IMR-90 (cell line): ENCODE measurements at places on chromosomes 3 and 15. TPM values are rescaled to one million over a fixed set of nuclear protein-coding genes. Genes with fewer than 3 reads are reported as not detected.

GRCh38 chr15:67906382-67906781 lies 66.5 kb upstream of the RNU6-1 start:
- DNase-seq, result peak; percentile 15

DNA sequence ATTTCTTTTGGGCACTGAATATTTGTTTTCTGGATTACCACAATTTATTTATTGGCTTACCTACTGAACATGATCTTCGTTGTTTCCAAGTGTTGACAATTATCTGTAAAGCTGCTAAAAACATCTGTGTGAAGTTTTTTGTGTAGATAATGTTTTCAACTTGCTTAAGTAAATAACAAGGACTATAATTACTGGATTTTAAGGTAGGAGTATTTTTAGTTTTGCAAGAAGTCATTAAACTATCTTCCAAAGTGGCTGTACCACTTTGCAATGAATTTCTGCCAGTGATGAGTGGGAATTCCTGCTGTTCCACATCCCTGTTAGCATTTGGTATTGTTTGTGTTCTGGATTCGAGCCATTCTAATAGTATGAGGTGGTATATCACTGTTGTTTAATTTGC lies 702.2 kb downstream of the MECOM start:
- DNase-seq, result no peak

DNA sequence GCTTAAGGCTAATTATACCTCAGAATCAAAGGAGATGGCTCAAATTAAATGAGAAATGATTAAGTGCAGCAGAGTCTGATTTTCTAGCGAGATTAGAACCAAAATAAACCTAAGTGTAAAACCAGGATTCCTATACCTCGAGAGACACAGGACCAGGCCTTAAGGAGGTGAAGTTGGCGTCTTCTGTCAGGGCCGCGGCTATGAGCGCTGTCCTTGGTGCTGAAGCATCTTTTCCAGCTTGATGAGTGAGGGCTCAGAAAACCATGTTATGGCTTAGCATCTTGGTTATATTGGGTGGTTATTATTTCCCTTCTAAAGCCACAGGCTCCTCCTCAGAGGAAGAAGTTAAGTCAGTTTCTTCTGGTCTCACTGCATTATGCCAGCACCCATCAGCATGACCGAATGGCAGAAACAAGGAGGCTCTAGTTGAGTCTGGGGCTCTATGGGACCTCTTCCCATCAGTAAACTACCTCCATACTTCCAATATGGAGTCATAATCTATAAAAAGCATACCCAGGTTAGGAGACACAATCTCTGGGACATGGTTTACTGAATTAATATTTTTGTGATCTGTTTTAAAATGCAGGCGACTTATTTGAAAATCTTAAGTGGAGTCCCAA lies 120.1 kb upstream of the NMNAT3 start:
- peak; percentile 6 for DNase-seq

DNA sequence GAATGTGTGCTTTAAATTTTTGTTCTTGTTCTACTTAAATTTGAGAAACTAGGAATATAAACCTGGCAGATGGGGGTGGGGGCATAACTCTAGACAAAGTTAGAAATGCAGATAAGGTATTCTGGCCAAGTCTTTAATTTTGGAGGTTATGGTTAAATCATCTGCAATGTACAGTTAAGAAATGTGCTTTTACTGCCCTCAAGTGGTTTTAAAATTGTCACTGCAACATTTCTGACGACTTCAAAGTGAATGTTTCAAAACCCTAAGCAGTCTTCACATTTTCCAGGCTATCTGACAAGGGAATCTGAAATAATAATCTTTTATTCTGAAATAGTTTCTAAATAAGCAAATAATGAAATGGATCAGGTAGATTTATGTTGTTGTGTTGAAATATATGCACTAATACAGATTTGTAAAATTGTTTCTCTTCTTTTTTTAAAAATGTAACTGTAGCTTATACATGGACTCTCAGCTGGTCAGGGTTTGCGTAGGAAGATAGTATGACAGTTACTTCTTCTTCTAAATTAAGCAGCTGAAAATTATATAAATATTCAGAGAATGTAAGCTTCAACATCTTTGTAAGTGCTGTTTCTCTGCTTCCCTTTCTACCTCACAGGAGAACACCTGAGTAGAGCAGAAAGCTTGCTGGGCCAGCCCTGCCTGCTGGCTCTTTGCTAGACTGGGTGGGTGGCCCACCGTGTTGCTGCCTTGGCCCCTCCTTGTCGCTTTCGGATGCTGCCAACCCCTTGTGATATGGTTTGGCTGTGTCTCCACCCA lies 45.0 kb downstream of the SUCNR1 start:
- DNase-seq, result peak; percentile 75

GRCh38 chr3:167909504-167909896 lies 174.0 kb downstream of the SERPINI1 start:
- no peak for DNase-seq

GRCh38 chr3:99925584-99926230 lies 108.0 kb downstream of the CMSS1 start:
- DNase-seq, result peak; percentile 89

DNA sequence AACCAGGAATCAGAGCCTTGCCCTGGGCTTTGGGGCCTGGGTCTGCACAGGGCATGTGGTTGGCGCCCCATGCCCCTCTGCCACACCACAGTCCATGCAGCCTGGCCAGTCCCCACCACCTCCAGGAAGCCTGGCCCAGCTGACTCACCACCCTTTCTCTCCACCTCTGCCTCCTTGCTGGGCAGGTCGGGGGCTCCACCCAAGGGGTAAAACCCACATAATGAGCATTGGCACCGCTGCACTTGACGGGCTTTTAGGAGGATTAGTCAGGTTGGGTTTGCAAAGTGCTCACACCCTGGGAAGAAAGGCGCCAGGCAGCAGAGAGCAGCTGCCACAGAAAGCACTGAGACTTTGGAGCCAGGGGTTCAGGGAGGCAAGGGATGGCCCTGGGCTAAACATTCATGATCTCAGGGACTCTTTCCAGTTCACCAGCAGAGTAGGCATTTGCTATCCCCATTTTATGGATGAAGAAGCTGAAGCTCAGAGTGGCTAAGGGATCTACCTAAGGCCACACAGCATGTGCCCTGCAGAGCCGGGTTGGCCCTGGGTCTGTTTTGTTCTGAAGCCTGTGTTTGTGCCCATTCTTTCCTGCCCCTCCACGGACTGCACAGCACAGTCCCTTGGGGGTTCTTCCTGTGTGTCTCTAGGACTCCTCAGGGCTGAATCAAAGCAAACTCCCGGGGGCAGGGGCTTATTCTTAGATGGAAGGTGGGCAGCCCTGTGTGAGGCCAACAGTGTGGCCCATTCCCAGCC lies 113.4 kb downstream of the ETFA start:
- DNase-seq, result no peak

GRCh38 chr15:63372753-63373152 lies 8.9 kb downstream of the CA12 start:
- peak; percentile 37 for DNase-seq

DNA sequence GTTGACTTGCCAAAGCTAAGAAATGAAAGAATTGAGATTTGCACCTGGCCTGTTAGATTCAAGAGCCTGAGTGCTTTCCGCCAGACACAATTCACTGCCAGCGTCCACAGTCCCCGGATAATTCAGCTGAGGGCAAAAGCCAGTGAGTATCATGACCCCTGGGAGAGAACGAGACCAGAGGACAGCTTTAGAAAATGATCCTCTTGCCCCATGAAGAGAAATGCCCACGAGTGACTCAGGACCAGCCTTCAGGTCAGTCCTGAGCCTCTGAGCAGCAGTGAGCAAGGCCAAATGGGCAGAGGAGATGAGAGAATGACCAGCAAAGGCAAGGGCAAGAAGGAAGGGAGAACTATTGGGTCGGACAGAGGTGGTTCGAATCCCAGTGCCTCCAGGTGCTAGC lies 273.5 kb downstream of the FAM43A start:
- DNase-seq, result no peak

- no peak for DNase-seq
Measured at GRCh38 chr3:153553605-153553945, 391.5 kb downstream of the RAP2B start.

GRCh38 chr3:120111898-120112297 lies 17.7 kb upstream of the GSK3B start:
- no peak for DNase-seq

- no peak for DNase-seq
Measured at GRCh38 chr3:185757176-185757575, 67.7 kb downstream of the IGF2BP2 start.

MORF4L1 gene
- polyA plus RNA-seq, result 354 and 392 TPM in 2 replicates

CLRN1 gene
- not detected in 2 replicates for polyA plus RNA-seq

PCOLCE2 gene
- 0.50 and 0.67 TPM in 2 replicates for polyA plus RNA-seq

FBN1 gene
- 130 and 134 TPM in 2 replicates for polyA plus RNA-seq

HDC gene
- polyA plus RNA-seq, result not detected in 2 replicates

NTRK3 gene
- 0.01 and 0.15 TPM in 2 replicates for polyA plus RNA-seq

SUSD5 gene
- 1.2 and 1.4 TPM in 2 replicates for polyA plus RNA-seq

TRIM42 gene
- not detected in 2 replicates for polyA plus RNA-seq

HRH1 gene
- 7.6 and 8.1 TPM in 2 replicates for polyA plus RNA-seq

CACNA2D2 gene
- polyA plus RNA-seq, result 0.11 and 0.15 TPM in 2 replicates

PLA2G4F gene
- polyA plus RNA-seq, result not detected in 2 replicates

GOLGA8J gene
- polyA plus RNA-seq, result not detected in 2 replicates

MAP6D1 gene
- 5.2 and 6.6 TPM in 2 replicates for polyA plus RNA-seq

TMIE gene
- 0.10 and 0.12 TPM in 2 replicates for polyA plus RNA-seq

RARRES1 gene
- 2.6 and 3.0 TPM in 2 replicates for polyA plus RNA-seq
